ENCODE measurements at places on chromosomes 1 and 21.

GRCh38 chr1:44945967-44946366, 40.4 kb downstream of the EIF2B3 start:
- no peak for DNase-seq

DNA sequence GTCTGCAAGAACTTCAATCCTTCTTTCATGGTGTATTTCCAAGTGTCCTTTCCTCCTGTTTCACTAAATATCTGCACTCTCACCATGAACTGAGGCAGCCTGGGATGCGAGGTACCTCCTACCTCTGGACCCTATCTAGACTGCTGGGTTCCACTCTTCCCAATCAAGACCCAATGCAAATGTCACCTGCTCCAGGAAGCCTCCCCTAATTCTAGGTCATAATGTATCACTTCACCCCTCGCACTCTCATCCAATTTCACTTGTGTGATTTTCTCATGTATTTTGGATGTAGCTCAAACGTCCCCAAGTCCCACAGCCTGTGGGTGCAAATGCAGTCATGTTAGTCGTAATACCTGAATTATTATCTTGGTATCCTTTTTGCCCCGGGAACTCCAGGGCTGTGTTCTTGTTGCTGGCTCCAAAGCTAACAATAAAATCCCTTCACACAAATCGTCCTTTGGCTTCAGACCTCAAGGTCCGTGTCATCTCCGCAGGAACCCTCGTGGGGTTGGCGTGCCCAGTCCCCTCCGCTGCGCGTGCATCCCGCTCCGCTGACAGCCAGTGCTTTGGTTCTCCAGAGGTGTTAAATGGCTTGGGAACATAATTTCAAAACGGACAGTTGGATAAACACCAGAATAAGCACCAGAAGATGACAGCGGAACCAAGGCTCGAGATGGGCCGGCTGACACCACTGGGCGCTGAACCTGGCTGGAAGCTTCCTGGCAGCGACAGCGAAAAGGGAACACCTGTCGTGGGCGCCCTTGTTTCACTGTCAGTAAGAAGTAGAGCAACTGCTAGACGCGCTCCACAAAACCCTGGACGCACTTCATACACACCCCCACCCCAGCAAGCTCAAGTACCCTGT, 1.0 kb upstream of the BACH1 start:
- no peak for DNase-seq

DNA sequence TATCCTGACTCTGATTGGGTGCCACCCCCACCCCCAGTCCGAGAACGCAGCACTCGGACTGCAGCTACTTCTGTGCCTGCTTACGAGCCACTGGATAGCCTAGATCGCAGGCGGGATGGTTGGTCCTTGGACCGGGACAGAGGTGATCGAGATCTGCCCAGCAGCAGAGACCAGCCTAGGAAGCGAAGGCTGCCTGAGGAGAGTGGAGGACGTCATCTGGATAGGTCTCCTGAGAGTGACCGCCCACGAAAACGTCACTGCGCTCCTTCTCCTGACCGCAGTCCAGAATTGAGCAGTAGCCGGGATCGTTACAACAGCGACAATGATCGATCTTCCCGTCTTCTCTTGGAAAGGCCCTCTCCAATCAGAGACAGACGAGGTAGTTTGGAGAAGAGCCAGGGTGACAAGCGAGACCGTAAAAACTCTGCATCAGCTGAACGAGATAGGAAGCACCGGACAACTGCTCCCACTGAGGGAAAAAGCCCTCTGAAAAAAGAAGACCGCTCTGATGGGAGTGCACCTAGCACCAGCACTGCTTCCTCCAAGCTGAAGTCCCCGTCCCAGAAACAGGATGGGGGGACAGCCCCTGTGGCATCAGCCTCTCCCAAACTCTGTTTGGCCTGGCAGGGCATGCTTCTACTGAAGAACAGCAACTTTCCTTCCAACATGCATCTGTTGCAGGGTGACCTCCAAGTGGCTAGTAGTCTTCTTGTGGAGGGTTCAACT, 2.1 kb downstream of the RBM15 start:
- DNase-seq: no peak

- no peak for DNase-seq
Observed at GRCh38 chr1:41894808-41895483, 23.8 kb downstream of the HIVEP3 start.

GRCh38 chr1:200305806-200306205, 104.0 kb downstream of the ZNF281 start:
- DNase-seq: no peak

GRCh38 chr1:5994713-5995621, 2.7 kb upstream of the NPHP4 start:
- no peak for DNase-seq

- no peak for DNase-seq
Observed at GRCh38 chr1:86845514-86845913, 68.4 kb downstream of the SELENOF start.

- DNase-seq: peak; percentile 33
Observed at GRCh38 chr1:209674957-209675564, at the start of gene G0S2. TSS of gene G0S2 (plus strand) at chr1:209675412. CDS start at chr1:209675685, 273 bp downstream.

- DNase-seq: no peak
Observed at GRCh38 chr1:234884701-234885100, 243.9 kb downstream of the TOMM20 start.

DNA sequence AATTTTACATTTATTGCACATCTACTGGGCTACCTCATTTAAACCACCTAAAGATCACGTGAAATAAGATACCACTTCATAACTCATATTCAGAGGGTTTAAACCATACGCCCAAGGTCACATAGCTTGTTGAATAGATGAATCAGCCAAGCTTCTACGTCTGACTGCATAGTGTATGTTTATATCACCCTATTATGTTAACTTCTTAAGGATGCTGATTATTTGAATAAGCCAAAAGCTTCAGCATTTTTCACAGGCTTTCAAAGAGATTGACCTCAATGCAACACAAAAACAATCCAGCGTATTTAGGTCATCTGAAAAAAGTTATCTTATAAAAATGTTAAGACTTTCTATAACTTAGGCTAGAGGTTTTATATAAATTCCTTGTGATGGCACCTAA, 373.8 kb downstream of the TGFB2 start:
- peak; percentile 98 for DNase-seq
